ENCODE measurements at places on chromosomes 5 and 9.

DNA sequence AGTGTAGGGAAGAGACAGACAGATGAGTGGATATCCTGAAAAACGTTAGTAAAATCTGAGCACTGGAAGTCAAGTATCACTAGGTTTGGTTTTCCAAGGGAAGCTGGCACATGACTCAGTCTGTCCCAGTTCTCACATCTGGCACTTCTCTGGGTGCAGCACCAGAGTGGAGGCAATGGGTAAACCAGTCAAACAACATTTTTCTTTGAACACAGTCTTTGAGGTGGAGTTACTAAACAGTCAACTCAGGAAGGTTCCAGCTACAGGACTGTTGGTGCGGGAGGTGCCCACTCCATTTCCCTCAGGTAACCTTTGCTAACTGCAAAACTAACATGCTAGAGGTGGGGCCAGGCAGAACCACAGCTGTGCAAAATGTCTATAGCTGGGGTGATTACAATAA is 301.4 kb upstream of the RFX3 start:
- peak; percentile 39 for DNase-seq

- no peak for DNase-seq
Measured at GRCh38 chr5:167063788-167064187, 1227.7 kb upstream of the WWC1 start.

- no peak for DNase-seq
Measured at GRCh38 chr5:116440457-116441001, 134.1 kb downstream of the SEMA6A start.

DNA sequence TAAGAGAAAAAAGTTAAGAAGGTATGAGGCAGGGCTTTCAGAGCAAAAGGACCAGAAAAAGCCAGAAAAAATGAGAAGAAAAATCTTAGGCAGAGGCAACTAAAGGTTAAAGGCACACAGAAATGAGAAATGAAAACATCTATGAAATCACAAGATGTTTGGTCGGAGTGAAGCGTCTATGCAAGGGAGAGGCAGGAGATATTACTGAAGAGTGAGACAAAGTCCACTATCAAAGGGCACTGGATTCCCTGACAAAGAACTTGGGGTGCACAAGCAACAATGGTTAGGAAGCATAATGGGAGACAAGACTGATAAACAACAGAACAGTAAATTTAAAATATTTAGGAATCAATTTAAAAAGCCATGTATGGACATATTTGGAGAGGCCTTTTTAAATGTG is 16.9 kb downstream of the PANK3 start:
- no peak for DNase-seq

- no peak for DNase-seq
Measured at GRCh38 chr5:159047086-159047485, 52.6 kb downstream of the EBF1 start.

GRCh38 chr9:103242486-103242885 is 247.4 kb downstream of the CYLC2 start:
- no peak for DNase-seq

DNA sequence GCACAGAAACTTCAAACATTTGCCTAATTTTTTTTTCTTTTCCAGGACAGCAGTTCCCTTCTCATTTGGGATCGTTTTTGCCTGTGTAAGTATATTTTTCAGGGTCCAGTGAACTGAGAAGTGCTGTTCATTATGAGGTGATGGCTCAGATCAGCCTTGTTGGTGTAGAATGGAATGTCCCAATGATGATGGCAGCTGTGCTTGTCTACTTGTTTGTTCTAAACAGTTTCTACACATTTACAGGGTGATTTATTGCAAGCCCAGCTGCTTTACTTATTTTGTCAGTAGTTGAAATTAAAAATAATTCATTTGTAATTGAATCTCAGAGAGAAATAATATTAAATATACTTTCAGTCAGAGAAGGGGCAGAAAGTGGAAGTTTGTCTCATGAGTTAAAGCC is 337.6 kb upstream of the SEMA6A start:
- no peak for DNase-seq

Data from NCI-H510A treated with DMSO at 0.1 percent for 48 hours (cell line).